ENCODE measurements at places on chromosomes 2 and 18.
A peak's percentile ranks its signal among the peaks of the same experiment; 100 is the strongest.

DNA sequence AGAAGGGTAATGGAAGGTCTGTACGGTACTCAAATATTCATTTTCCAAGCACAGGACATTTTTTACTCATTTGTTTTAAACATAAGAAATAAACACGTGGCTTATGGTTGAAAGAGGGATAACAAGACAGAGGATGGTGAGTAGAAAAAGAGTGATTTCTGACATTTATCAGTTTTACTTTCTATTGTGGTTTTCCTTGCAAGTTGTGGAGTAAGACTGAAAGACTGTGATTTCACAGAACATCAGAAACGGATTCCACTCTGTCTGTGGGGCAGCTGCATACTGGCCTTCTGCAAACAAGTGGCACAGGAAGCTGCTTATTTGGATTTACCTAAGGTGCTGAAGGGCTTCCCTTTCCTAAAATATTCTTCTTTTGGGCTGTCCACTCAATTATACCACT lies 122.2 kb upstream of the ITGB6 start:
- peaks cover 2% of the 10 kb centered on the region for H3K27me3 ChIP-seq
- H3K27ac ChIP-seq, result peak overlapping the region; percentile 16
- H3K4me1 ChIP-seq, result peaks cover 73% of the 10 kb centered on the region
- H3K36me3 ChIP-seq, result peaks cover 20% of the 10 kb centered on the region

DNA sequence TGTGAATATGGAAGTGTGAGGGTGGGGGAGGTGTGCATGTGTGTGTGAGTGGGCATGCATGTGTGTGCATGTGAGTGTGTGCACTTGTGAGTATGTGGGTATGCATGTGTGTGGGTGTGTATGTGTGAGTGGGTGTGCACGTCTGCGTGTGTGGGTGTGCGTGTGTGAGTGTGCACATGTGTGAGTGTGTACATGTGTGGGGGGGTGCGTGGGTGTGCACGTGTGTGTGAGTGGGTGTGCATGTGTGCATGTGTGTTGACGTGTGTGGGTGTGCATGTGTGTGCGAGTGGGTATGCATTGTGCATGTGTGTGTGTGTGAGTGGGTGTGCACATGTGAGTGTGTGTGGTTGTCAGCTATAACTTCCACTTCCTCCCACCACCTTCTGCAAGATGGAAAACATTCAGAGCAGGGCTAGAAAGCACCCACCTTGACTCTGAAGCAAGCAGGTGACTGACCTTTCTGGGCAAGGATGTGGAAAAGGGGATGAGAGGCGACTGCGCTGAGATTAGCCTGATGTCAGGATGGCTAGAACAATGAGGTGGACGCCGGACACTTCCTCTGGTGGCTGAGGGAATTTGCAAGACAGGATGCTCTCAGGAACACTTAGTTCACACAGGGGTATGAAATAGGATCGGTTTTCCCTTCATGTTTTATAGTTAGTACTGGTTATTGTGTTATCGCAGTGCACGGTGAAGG lies 103.6 kb downstream of the ACKR3 start:
- H3K4me3 ChIP-seq, result no peak overlapping the region
- no peak for DNase-seq
- H3K27me3 ChIP-seq, result peaks cover 24% of the 10 kb centered on the region
- peaks cover 9% of the 10 kb centered on the region for H3K4me1 ChIP-seq
- no peak overlapping the region for H3K27ac ChIP-seq
- H3K36me3 ChIP-seq, result peaks cover 5% of the 10 kb centered on the region

GRCh38 chr18:37570336-37570930 lies 4.8 kb upstream of the CELF4 start:
- H3K36me3 ChIP-seq, result no peaks in the 10 kb centered on the region
- H3K4me3 ChIP-seq, result no peak overlapping the region
- peaks cover 33% of the 10 kb centered on the region for H3K27me3 ChIP-seq
- no peak overlapping the region for H3K27ac ChIP-seq
- peaks cover 4% of the 10 kb centered on the region for H3K4me1 ChIP-seq

DNA sequence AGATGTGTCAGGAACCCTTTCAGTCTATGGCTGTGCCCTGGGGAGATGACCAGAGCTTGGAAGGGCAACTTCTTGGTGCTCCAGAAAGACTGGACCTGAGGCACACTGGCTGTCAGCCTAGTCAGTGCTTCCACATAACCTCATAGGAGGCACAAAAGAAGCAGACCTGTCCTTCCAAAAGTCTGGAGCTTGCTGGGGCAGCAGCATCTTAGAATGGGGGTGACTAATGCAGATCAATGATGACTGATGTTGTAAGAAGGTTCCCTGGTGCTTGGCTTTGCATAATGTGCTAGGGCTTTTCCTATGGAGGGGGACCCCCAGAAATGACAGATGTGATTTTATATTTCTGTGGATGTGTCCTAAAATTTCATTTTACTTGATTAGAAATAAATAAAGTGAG lies 255.7 kb upstream of the THUMPD2 start:
- peaks cover 57% of the 10 kb centered on the region for H3K36me3 ChIP-seq
- no peak overlapping the region for H3K4me3 ChIP-seq
- peak overlapping the region; percentile 88 for H3K27ac ChIP-seq
- H3K27me3 ChIP-seq, result peaks cover 1% of the 10 kb centered on the region
- peaks cover 91% of the 10 kb centered on the region for H3K4me1 ChIP-seq

DNA sequence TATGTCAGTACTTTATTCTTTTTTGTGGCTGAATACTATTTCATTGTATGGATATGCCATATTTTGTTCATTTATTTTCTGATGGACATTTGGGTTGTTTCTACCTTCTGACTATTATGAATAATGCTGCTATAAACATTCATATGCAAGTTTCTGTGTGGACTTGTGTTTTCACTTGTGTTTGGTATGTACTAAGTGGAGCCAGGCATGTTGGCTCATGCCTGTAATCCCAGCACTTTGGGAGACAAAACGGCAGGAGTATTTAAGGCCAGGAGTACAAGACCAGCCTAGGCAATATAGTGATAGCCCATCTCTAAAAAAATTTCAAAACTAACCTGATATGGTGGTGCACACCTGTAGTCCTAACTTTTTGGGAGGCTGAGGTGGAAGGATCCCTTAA lies 23.3 kb downstream of the MARCHF7 start:
- peaks cover 42% of the 10 kb centered on the region for H3K4me1 ChIP-seq
- peak overlapping the region; percentile 76 for H3K27ac ChIP-seq
- H3K36me3 ChIP-seq, result peaks cover 41% of the 10 kb centered on the region
- H3K27me3 ChIP-seq, result peaks cover 3% of the 10 kb centered on the region
- no peak overlapping the region for H3K4me3 ChIP-seq

DNA sequence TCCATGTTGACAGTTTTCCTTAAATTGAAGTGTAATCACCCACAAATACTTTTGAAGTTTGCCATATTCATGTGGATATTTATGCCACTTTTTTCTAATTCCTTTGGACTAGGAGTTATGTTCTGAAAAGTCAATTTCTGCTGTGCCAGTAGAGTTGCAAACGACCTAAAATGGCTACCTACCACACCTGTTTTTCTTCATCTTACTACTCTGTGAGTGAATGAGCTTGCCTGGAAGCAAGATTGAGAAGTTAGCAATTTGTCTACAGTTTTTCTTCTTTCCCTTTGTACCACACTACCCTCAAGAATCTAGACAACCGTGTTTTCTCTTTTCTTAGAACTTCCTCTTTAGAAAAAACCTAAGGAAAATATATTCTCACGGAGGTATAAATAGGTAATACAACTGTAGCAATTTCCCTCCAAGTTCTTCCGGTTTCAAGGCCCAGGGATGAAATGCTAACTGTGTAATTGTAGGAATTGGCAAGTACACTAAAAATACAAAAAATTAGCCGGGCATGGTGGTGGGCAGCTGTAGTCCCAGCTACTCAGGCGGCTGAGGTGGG lies 7.3 kb upstream of the SLC39A10 start:
- no peaks in the 10 kb centered on the region for H3K27me3 ChIP-seq
- no peak overlapping the region for H3K4me3 ChIP-seq
- no peak overlapping the region for H3K27ac ChIP-seq

DNA sequence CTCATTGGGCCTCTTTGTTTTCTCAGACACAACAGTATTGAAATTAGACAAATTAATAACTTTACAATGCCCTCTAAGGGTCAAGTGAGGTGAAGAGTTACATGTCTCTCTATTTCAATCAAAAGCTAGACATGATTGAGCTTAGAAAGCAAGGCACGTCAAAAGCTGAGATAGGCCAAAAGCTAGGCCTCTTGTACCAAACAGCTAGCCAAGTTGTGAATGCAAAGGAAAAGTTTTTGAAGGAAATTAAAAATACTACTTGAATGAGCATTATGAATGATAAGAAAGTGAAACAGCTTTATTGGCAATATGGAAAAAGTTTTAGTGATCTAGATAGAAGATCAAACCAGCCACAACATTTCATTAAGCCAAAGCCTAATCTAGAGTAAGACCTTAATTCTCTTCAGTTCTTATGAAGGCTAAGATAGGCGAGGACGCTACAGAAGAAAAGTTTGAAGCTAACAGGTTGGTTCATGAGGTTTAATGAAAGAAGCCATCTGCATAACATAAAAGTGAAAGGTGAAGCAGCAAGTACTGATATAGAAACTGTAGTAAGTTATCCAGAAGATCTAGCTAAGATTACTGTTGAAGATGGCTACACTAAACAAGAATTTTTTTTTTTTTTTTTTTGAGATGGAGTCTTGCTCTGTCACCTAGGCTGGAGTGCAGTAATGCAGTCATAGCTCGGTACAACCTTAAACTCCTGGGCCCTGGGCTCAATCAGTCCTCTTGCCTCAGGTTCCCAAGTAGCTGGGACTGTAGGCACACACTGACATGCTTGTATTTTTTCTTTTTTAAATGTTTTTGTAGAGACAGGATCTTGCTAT lies 65.5 kb downstream of the FAM117B start:
- H3K27ac ChIP-seq, result no peak overlapping the region
- no peaks in the 10 kb centered on the region for H3K4me1 ChIP-seq
- no peak for DNase-seq

DNA sequence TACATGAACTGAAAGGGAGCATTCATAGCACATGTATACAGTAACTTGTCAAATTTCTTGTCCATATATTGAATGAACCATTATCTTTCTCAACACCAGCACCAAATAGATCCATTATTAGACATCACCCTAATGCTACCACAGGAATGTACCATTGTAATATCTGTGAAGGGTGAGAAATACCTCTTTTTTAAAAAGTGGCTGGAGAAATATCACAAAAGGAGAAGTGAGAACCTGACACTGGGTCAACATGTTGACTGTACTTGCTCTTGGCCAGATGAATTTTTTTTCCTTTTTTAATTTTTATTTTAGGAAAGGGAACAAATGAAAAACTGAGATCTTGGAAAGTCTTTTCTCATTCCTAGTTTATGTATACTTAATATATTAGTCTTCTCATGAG lies 63.5 kb downstream of the CAVIN2 start:
- H3K4me1 ChIP-seq, result no peaks in the 10 kb centered on the region
- H3K4me3 ChIP-seq, result no peak overlapping the region
- H3K36me3 ChIP-seq, result no peaks in the 10 kb centered on the region
- DNase-seq, result no peak

DNA sequence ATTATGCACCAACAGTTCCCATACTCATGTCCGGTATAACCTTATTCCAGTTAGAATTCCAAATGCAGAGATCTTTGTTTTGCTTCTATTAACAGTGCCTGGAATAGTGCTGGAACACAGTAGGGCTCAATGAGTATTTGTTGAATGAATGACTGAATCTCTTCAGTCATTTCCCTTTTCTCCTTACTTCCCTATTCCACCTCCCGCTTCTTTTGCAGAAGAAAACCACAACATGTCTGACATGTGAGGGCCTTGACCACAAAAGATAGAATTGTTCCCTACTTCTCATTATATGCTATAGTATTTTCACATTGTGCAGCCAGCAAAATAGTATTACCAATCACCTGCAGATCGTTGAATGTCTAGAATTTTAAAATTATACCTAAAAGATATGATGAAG lies 19.5 kb upstream of the HNRNPLL start:
- H3K4me1 ChIP-seq, result peaks cover 17% of the 10 kb centered on the region
- H3K4me3 ChIP-seq, result no peak overlapping the region
- no peaks in the 10 kb centered on the region for H3K36me3 ChIP-seq
- no peak for DNase-seq

All from HFFc6 (cell line).